IMR-90 (cell line): ENCODE measurements at places on chromosomes 2 and 18.
A peak's percentile ranks its signal among the peaks of the same experiment; 100 is the strongest.

DNA sequence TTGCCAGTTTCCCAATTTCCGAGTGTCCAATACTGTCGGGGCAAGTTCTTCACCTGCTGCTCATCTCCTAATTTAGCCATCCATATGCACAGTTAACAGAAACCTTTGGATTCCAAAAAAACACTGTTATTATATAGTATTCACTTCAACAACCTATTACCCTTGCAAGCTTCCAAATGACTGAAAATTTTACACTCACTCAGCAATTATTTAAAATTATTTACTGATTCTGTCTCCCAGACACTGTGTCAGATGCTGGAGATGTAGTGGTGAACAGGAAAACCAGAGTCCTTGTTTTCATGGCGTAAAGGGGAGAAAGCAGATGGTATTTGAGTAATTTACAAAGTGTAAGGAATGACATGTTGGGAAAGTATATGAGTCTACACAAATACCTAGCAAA, 53.7 kb upstream of the BMPR2 start:
- no peak overlapping the region for H3K27ac ChIP-seq
- H3K27me3 ChIP-seq: no peaks in the 10 kb centered on the region
- DNase-seq: no peak
- peaks cover 1% of the 10 kb centered on the region; the same call in 1 of the 2 replicates for H3K36me3 ChIP-seq

DNA sequence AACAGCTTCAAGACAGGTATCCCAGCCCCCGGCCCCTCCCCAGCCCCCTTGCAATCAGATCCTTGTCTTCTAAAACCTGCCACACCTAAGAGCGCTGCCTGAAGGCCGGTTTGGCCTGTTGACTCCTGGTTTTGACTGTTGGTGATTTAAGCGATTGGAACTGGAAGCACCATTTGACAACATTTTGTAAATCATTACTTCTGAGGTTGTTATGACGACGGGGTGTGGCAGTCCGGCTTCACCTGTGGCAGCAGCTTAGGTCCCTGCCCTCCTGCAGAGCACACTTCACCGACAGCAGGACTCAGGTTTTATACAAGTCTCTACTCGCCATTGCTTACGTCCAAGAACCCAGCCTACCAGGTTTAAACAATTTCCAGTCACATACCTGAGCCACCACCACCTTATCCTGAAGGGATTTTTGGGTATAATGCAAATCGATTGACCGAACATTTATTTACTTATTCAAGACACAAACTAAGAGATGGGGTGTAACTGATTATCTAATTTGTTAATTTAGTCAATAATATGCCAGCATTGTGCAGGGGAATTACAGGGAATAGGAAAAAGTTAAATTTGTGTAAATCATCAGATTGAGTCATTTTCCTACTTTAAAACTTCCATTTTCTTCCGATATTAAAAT, 707 bp upstream of the DGUOK start:
- no peaks in the 10 kb centered on the region for H3K27me3 ChIP-seq
- H3K4me3 ChIP-seq: no peak overlapping the region
- no peaks in the 10 kb centered on the region for H3K36me3 ChIP-seq
- DNase-seq: no peak

DNA sequence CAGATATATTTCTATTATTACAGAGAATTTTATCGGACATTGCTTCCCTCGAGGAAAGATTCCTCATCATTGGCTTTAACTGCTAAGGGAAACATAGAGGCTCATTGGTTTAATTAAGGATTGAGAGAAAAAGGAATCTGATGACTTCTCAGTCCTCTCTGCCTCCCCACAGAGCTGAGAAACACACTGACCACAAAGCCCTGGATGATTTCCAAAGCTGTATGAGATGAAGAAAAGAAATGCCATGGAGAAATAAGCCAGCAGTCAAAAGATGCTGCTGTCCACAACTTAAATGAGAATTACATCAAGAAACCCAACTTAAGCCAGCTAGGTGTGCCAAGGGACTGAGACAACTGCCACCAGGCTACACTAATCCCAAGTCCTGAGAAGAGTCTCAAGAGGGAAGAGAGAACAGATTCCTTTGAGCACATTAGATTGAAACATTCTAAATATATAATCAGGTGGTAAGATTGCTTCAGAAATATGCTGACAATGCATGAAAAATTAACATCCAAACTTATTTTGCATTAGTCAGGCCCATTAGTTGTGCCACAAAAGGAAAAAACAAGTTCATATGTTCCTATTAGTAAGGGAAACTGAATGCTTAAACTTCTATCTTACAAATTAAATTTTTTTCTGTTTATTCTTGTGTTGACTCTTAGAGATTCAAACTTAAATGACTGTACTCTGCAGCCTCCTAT, 308.1 kb upstream of the CYRIA start:
- DNase-seq: no peak
- no peaks in the 10 kb centered on the region for H3K36me3 ChIP-seq
- H3K4me1 ChIP-seq: no peaks in the 10 kb centered on the region
- no peaks in the 10 kb centered on the region for H3K27me3 ChIP-seq

- no peaks in the 10 kb centered on the region for H3K27me3 ChIP-seq
- no peaks in the 10 kb centered on the region for H3K4me1 ChIP-seq
- H3K27ac ChIP-seq: no peak overlapping the region
- no peaks in the 10 kb centered on the region for H3K36me3 ChIP-seq
Measured at GRCh38 chr2:184113696-184114403, 484.5 kb upstream of the ZNF804A start.

DNA sequence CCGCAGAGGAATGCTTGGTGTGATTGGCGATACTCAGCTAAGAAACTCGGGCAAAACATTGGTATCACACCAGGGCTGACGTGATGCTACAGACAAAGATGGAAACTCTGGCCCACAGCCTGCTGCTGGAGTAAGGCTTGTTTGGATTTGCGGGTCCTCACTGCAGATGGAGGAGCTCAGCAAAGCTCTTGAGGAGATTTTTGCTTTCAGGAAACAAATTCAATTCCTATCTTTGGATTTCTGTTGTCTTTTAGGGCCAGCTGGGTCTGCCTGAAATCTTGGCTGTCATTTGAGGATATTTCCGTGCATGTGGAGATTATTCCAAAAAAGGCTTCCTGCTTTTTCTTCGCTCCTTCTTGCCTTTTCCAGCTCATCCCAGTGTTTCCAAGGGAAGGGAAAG, 475.8 kb downstream of the TSN start:
- no peak overlapping the region for H3K4me3 ChIP-seq
- H3K36me3 ChIP-seq: no peaks in the 10 kb centered on the region
- H3K27ac ChIP-seq: no peak overlapping the region
- H3K27me3 ChIP-seq: no peaks in the 10 kb centered on the region

DNA sequence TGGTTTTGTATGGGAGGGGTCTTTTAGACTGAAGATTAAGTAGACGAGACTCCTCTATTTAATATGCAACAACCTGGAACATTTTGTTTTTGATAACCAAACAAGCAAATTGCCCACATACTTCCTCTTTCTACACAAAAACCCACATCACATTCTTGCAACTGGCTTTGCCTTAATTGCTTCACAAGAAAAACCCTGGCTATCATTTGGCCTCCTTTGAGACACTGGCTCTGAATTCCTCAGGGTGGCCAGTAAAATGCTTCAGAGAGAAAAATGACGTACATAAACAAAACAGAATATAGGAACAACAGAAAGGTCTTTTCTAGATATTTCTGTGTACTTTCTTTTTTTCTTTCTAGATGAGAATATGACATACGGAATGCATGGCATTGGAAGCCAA, 103.0 kb downstream of the TRIB2 start:
- no peaks in the 10 kb centered on the region for H3K36me3 ChIP-seq
- peaks cover 17% of the 10 kb centered on the region for H3K4me1 ChIP-seq
- peak overlapping the region; percentile 5; the same call in 1 of the 2 replicates for H3K27ac ChIP-seq

- H3K4me1 ChIP-seq: 0 out of 2 replicates have a peak, but pooled peaks cover 2% of the 10 kb centered on the region
- H3K27me3 ChIP-seq: no peaks in the 10 kb centered on the region
- no peak overlapping the region for H3K4me3 ChIP-seq
- no peak overlapping the region for H3K27ac ChIP-seq
Measured at GRCh38 chr2:189375842-189376241, 65.4 kb upstream of the WDR75 start.

GRCh38 chr18:50388988-50389387, 14.1 kb downstream of the SKA1 start:
- no peak overlapping the region for H3K27ac ChIP-seq
- DNase-seq: no peak
- no peak overlapping the region for H3K4me3 ChIP-seq
- no peaks in the 10 kb centered on the region for H3K4me1 ChIP-seq

GRCh38 chr18:24710474-24710873, 250.0 kb downstream of the HRH4 start:
- no peaks in the 10 kb centered on the region for H3K36me3 ChIP-seq
- H3K4me1 ChIP-seq: peaks cover 4% of the 10 kb centered on the region; the same call in 1 of the 2 replicates
- no peaks in the 10 kb centered on the region for H3K27me3 ChIP-seq

DNA sequence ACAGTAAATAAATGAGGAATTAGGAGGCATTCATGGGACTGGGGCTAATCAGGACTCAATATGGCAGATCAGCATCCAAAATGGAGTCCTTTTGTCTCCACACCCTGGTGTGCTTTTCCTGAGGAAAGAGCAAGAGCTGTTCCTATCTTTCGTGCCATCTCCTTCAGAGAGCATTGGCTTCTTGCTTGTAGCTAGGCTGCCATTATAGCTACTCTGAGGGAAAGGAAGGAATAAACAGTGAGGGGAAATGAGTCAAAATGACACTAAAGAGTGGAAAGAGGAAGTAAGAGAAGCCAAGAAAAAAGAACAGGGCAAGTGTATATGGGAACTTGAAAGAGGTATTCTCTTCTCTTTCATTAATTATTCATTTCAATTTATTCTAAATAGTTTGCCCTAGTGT, 8.4 kb upstream of the NMI start:
- DNase-seq: peak; percentile 11
- H3K27me3 ChIP-seq: no peaks in the 10 kb centered on the region
- no peak overlapping the region for H3K4me3 ChIP-seq
- H3K27ac ChIP-seq: no peak overlapping the region
- peaks cover 4% of the 10 kb centered on the region; the same call in 1 of the 2 replicates for H3K4me1 ChIP-seq
- H3K36me3 ChIP-seq: no peaks in the 10 kb centered on the region

GRCh38 chr18:9016633-9017166, 85.8 kb upstream of the NDUFV2 start:
- H3K36me3 ChIP-seq: no peaks in the 10 kb centered on the region
- peak overlapping the region; percentile 89 for H3K27ac ChIP-seq

- H3K27me3 ChIP-seq: peaks cover 14% of the 10 kb centered on the region
- no peak for DNase-seq
- no peak overlapping the region for H3K4me3 ChIP-seq
- no peak overlapping the region for H3K27ac ChIP-seq
- no peaks in the 10 kb centered on the region for H3K4me1 ChIP-seq
Measured at GRCh38 chr18:49521216-49521835, 34.3 kb upstream of the C18orf32 start.

- no peak for DNase-seq
Measured at GRCh38 chr2:120371969-120372625, 26.2 kb downstream of the INHBB start.

- H3K27ac ChIP-seq: no peak overlapping the region
- no peaks in the 10 kb centered on the region; the same call in 1 of the 2 replicates for H3K27me3 ChIP-seq
- DNase-seq: no peak
- no peaks in the 10 kb centered on the region for H3K36me3 ChIP-seq
- no peak overlapping the region for H3K4me3 ChIP-seq
- peaks cover 6% of the 10 kb centered on the region for H3K4me1 ChIP-seq
Measured at GRCh38 chr2:241777686-241778627, 1.3 kb downstream of the GAL3ST2 start.

- H3K4me3 ChIP-seq: no peak overlapping the region
- H3K27me3 ChIP-seq: no peaks in the 10 kb centered on the region
- H3K4me1 ChIP-seq: no peaks in the 10 kb centered on the region
- no peaks in the 10 kb centered on the region for H3K36me3 ChIP-seq
Measured at GRCh38 chr18:29711932-29712331, 1330.6 kb downstream of the DSC3 start.

GRCh38 chr2:30693821-30694281, 113.4 kb downstream of the CAPN13 start:
- H3K36me3 ChIP-seq: no peaks in the 10 kb centered on the region
- no peak overlapping the region for H3K4me3 ChIP-seq
- H3K27me3 ChIP-seq: no peaks in the 10 kb centered on the region
- no peak for DNase-seq
- no peak overlapping the region for H3K27ac ChIP-seq
- H3K4me1 ChIP-seq: peaks cover 18% of the 10 kb centered on the region

- H3K27me3 ChIP-seq: no peaks in the 10 kb centered on the region
- H3K4me3 ChIP-seq: no peak overlapping the region
- H3K4me1 ChIP-seq: no peaks in the 10 kb centered on the region
- H3K36me3 ChIP-seq: no peaks in the 10 kb centered on the region
- DNase-seq: no peak
- H3K27ac ChIP-seq: no peak overlapping the region
Measured at GRCh38 chr18:39506581-39507330, 1941.2 kb upstream of the CELF4 start.

DNA sequence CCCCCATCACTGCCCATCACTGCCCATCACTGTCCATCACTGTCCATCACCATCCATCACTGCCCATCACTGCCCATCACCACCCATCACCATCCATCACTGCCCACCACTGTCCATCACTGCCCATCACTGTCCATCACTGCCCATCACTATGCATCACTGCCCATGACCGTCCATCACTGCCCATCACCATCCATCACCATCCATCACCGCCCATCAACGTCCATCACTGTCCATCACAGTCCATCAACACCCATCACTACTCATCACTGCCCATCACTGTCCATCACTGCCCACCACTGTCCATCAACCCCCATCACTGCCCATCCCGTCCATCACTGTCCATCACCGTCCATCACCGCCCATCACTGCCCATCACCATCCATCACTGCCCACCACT, 57.8 kb upstream of the OTOS start:
- no peak for DNase-seq
- no peaks in the 10 kb centered on the region; the same call in 1 of the 2 replicates for H3K4me1 ChIP-seq

DNA sequence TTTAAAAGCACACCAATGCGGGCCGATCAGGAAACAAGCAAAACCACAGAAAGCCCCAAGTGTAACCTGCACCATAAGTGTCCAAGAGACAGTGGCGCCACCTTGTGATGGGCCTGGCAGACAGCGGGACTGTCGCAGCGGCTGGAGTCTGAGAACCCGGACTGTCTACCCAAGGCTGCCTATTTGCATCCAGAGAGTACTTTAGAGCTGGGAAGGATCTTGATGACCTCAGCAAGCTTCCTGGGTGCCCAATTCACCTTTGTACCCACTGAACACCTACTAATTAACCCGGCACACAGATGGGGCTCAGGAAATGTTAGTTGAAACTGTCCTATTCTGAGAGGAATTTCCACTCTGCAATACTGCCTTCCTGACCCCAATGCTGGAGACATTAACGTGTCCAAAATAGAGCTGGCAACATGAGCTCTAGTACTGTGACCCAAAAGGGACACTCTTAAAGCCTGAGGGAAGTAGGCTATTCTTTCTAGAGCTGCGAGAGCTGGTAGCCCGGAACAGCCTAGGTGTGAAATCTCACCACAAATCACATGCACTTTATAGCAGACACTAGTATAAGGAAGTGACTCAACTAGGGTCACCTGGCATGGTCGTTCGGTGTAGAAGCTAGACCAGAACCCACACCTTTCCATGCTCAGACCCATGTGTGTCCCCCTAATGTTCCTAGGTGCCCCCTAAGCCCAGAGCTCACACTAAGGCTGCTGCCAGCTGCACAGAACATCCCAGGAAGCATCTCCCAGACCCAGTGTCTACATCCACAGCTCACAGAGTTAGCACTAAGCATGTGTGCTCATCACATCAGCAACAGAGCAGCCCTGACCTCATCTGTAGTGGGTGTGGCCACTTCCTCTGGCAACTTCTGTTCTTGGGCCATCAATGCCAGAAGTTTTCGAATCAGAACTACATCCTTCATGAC, 25.4 kb downstream of the POLR1A start:
- no peak overlapping the region for H3K27ac ChIP-seq
- H3K36me3 ChIP-seq: peaks cover 35% of the 10 kb centered on the region
- H3K4me3 ChIP-seq: no peak overlapping the region
- DNase-seq: peak; percentile 67
